Thoracic aorta (tissue), 2 donors: ENCODE measurements at places on chromosomes 12 and 14.

- no peak for DNase-seq
These were observed 8.2 kb downstream of the LUM start for GRCh38 chr12:91103101-91103500.

- no peak for DNase-seq
These were observed 1.1 kb downstream of the BRI3BP start for GRCh38 chr12:124994437-124994975.

GRCh38 chr12:6363330-6364043, 11.9 kb downstream of the SCNN1A start:
- DNase-seq = no peak

GRCh38 chr14:56170028-56170427, 51.8 kb downstream of the PELI2 start:
- DNase-seq = no peak

- DNase-seq = no peak
These were observed 113.0 kb upstream of the NTF3 start for GRCh38 chr12:5318874-5319273.

DNA sequence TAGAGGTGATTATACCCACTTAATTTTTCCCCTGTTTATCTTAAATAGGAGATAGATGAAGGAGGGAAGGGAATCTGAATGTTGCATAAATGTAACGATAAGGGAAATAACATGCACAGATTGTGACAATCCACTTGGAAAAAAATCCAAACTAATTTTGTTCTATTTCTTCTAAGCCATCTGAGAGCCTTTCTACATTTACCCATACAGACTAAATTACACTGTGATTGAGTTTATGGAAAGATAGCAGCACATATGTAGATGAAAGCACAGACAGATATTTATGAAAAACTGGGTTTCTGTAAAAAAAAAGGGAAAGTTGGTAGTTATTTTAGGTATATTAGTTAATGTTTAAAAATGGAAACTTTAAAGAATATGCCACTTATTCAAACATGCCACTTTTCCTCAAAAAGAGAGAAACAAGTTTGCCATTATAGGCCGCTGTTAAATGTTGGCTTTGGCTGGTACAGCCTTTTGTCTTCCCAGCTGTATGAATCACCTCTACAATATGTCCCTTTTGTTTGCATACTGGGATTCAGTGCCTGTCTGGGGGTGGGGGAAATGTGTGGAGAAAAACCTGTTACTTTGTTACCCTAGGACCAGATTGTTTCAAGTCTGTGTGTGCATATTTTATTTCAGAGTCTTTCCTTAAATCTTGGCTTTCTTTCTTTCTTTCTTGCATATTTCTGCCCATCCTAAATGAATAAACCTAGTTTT, 470.2 kb upstream of the LMO3 start:
- no peak for DNase-seq

DNA sequence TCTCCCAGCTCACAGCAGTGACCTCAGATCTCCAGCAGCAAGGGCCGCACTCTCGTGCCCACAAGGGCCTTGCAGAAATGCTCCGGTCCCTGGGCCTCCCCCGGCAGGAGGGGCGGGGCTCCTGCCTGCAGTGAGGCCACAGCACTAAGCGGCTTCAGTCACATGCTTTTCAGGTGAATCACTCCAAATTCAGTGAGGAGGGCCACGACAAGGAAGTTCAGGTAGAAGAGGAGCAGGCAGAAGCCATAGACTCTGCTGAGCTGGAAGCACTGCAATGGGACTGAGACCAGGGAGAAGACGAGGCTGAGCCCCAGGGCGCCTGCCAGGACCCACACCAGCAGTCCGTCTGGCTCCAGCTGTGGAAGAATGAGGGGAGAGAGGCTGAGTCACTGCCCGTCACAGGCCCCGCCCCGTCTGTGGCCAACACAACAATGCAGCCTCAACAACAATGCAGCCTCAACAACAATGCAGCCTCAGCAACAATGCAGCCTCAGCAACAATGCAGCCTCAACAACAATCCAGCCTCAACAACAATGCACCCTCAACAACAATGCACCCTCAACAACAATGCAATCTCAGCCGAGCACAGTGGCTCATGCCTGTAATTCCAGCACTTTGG, 35.2 kb downstream of the SLC8B1 start:
- DNase-seq = peak; percentile 25

- DNase-seq = no peak
These were observed 10.6 kb downstream of the ACVRL1 start for GRCh38 chr12:51917746-51918453.
